CD4-positive, alpha-beta T cell treated with Interferon alpha-2 for 1 hour (primary cell): ENCODE measurements at places on chromosomes 6 and 20.

DNA sequence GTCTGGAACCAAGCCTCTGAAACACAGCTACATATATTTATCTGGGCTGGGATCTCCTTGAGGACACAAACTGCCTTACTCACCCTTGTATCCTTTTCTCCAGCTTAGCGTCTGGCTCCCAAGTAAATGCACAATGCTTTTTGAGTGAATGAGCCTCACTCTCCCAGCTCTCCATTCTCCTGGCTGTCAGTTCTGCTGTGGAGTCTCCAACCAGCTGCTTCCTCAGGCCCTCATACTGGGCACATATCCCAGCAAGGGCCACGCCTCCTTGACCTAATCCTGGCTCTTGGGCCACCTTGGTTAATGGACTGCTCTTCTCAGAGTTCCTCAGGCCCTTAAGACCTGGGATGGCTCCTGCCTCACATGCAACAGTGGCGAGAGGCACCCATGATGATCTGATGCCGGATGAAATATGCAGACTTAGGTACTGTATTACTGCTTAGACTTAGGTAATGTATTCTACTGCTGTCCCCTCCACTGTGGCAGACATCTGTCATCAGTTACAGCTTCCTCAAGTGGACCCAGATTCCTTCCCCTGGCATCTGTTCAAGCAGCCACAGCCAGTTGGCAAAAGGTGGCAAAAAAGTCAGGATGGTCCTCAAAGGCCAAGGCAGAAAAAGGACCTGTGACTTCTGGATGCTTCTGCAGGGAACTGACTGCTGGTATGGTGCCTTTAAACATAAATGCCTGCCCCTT is 16.5 kb downstream of the SNHG17 start:
- no peak for DNase-seq

DNA sequence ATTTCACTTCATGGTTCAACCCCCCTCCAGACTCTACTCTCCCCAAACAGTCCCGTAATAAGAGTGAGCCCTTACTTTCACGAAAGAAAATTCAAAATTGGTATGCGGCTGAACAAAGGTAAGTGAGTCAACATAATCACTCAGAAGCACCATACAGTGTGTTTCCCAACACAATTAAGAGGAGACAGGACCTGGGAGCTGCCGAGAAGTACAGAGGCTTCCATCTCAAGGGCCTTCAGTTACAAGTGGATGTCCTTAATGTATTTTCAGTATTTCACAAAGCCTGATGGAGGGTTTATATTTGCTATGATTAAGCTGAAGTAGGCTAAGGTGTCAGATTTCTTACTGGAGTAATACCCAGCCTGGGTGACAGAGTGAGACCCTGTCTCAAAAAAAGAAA is 51.1 kb downstream of the MYO6 start:
- no peak for DNase-seq

DNA sequence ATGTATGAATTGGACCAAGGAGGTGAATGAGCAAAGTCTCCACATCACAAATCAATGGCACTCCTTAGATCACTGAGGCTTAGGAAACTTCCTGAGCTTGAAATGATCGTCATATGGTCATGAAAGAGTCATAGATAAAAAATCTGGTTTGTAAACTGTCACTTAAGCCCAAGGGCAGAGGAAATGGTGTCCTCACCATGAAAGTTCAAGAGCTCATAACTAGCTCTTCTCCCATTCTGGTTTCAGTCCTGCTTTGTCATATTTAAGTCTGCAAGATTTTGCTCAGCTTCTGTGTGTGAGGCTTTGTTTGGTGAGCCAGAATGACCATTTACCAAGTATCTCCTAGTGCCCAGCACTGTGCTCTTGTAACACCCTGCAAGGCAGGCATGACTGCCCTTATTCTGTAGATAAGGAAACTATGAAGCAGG is 60.5 kb downstream of the GJA10 start:
- DNase-seq: no peak

DNA sequence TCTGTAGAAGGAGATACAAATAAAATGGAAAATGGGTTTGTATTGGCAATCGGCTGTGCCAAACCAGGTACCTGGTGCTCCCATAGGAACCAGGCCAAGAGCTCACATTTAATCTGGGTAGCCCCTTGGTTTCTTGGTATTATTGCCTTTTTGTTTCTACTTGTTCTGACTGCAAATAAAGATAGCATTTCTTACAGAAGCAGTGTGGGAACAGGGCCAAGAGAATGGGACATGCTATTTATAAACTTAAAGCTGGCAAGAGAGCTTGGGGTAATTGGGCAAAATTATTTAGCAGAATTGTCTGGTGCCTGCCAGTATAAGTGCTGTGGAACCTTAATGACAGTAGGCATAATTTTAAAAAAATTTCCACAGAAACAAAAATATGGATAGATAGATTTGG is 113.5 kb upstream of the GLP1R start:
- no peak for DNase-seq

GRCh38 chr6:121503589-121503991 is 68.1 kb downstream of the GJA1 start:
- no peak for DNase-seq
